GM23248 (cell line): ENCODE measurements at places on chromosomes 6 and 20.

- H3K27me3 ChIP-seq, result peaks cover 7% of the 10 kb centered on the region; the same call in 1 of the 2 replicates
- DNase-seq, result peak; percentile 75
- no peak overlapping the region for H3K27ac ChIP-seq
- H3K4me3 ChIP-seq, result peak overlapping the region; percentile 52
- peaks cover 8% of the 10 kb centered on the region for H3K4me1 ChIP-seq
Measured at GRCh38 chr20:35226884-35227681, 593 bp downstream of the MMP24 start.

- no peaks in the 10 kb centered on the region for H3K36me3 ChIP-seq
- H3K27ac ChIP-seq, result no peak overlapping the region
- H3K4me3 ChIP-seq, result no peak overlapping the region
- H3K4me1 ChIP-seq, result peaks cover 12% of the 10 kb centered on the region
- H3K27me3 ChIP-seq, result no peaks in the 10 kb centered on the region
Measured at GRCh38 chr20:49724408-49725223, 10.9 kb upstream of the B4GALT5 start.

GRCh38 chr6:148325316-148326068 is 17.1 kb upstream of the SASH1 start:
- H3K27ac ChIP-seq, result peak overlapping the region; percentile 73
- DNase-seq, result peak; percentile 42
- peaks cover 8% of the 10 kb centered on the region for H3K36me3 ChIP-seq
- no peak overlapping the region for H3K4me3 ChIP-seq
- H3K27me3 ChIP-seq, result no peaks in the 10 kb centered on the region

DNA sequence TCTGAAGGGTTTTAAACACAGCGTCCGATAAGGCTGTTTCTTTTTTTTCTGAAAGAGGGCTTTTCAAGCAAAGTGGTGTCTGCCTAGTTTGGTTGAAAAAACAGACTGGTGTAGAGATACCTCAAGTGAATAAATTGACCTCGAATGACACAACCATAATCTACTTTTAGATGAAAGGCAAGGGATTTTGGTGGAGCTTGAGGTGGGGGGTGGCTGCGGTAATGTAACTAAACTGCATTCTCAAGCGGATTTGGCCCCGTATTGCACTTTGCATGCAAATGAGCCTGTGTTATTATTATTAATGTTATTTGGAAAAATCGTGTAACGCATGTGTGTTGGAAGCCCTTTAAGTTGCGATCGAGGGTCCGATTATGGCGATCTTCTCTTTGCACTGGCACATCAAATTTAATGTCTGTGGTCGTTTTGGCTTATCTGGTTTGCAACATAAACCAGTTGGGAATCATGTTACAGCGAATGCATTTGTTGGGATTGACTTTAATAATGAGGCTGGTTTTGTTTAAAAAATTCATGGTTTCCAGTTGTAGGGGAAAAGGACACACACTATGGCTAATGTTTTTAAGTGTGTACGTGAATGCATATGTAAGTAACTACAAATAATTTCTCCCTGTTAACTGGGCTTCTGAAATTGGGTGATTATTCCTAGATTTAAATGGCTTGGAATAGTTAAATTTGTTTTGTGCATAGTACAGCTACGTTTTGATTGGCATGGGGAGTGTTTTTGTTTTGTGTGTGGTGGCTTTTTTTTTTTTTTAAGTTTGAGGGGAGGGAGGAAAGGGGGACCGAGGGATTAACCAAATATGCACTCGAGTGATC is 1.0 kb downstream of the JARID2 start:
- H3K36me3 ChIP-seq, result no peaks in the 10 kb centered on the region
- peak; percentile 53 for DNase-seq
- H3K27me3 ChIP-seq, result no peaks in the 10 kb centered on the region
- H3K4me1 ChIP-seq, result peaks cover 13% of the 10 kb centered on the region

GRCh38 chr6:9186148-9186547 is 750.8 kb upstream of the SLC35B3 start:
- no peak for DNase-seq
- no peaks in the 10 kb centered on the region for H3K27me3 ChIP-seq
- H3K36me3 ChIP-seq, result no peaks in the 10 kb centered on the region

DNA sequence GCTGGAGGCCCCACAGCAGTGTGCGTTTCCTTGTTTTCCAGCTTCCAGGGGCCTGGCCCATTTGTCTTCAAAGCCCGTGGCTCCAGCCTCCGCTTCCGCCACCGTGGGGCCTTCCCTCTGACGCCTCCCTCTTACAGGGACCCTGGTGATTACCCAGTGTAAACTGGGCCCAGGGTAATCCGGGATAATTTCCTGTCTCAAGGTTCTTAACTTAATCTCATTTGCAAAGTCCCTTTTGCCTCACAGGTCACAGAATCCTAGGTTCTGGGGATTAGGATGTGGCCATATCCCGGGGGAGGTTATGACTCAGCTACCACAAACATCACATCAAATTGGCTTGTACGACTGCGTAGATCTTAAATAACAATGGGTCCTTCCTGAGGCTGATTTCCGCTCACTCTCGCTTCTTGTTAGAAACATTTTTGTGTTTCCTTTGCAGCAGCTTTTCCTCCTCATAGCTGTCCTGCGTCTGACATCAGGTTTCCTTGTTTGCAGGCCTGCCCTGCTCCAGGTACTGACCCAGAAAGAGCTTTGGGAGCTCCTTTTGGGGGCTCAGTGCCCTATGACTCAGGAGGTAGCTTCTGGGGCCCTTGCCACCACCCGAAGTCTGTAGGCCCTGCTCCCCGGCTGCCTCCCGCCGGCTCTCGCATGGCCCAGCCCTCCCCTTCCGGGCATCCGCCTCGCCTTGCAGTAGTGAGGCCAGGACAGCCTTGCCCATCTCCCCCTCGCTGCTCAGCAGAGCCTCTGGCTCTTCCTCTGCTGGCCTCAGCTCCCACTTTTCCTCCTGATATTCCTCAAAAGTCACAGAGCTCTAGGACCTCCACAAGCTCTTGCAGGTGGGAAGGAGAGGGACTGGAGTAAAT is 100.5 kb downstream of the ERMARD start:
- no peaks in the 10 kb centered on the region for H3K36me3 ChIP-seq
- H3K4me3 ChIP-seq, result no peak overlapping the region
- no peak overlapping the region for H3K27ac ChIP-seq
- no peaks in the 10 kb centered on the region for H3K4me1 ChIP-seq
- no peak for DNase-seq

GRCh38 chr6:134172706-134173365 is 120.4 kb upstream of the SLC2A12 start:
- peaks cover 41% of the 10 kb centered on the region for H3K4me1 ChIP-seq
- DNase-seq, result peak; percentile 17
- peaks cover 54% of the 10 kb centered on the region for H3K36me3 ChIP-seq
- H3K4me3 ChIP-seq, result peak overlapping the region; percentile 99

DNA sequence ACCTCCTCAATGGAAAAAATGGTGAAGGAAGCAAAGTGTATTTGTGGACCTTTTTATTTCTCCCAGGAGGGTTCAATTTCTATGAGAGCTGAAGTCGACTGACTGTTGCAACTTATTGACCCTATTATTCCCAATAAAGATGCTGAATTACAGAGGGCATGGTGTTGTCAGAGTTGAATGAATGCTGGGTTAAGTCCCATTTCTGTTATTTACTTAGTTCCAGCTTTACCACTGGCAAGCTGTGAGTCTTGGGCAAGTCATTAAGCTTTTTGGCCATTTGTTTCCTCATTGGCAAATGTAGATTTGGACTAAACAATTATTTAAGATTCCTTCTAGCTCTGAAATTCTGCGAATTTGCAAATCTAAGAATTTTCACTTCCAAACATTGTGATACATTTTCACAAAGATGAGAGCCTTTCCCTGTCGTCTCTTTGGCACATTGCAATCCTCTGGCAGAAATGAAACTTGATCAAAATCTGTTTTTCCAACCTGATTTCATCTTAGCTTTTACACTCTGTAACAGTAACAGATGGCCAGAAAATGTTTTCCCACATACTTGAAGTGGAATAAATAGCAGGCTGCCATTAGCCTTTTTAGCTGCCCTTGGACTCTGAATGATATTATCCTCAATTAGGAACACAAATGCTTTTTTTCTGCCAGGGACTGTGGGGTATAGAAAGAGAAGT is 21.3 kb downstream of the BLTP3A start:
- no peak overlapping the region for H3K27ac ChIP-seq
- H3K4me1 ChIP-seq, result no peaks in the 10 kb centered on the region
- no peaks in the 10 kb centered on the region for H3K36me3 ChIP-seq
- no peaks in the 10 kb centered on the region for H3K27me3 ChIP-seq

DNA sequence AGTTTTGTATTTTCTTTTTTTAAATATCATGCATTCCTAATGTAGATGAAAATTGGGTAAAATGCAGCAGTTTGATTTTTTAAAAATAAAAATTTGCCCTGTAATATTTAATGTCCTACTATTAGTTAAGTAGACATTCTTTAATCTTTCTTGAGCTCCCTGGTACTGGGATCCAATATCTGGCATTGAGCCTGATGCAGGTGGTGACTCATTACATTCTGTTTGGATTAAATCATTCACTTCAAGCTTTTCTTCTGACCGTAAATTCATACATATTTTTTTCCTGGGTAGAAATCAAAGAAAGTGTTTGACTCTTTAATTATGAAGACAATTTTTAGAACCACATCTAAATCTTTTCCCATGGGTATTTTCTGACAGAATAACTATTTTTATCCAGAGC is 768.8 kb upstream of the SLC35B3 start:
- no peaks in the 10 kb centered on the region for H3K27me3 ChIP-seq
- H3K36me3 ChIP-seq, result no peaks in the 10 kb centered on the region
- H3K27ac ChIP-seq, result no peak overlapping the region
- no peak overlapping the region for H3K4me3 ChIP-seq

DNA sequence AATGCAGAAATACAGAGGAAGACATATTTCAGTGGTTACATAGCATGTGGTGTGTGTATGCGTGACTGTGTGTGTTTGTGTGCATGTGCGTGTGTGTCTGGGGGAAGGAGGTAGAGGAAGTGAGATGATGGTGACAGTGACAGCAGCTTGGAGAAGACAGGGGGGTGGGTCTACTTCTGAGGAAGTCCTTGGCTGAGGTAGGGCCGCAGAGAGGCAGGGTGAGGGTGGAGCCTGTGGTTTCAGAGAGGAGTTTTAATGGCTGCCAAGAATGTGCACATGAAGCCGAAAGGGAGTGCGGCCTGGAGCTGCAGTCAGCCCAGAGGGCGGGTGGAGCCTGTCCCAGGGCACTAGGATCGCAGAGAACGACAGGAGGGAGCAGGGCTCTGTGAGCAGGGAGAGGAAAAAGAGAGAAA is 22.7 kb upstream of the RNF24 start:
- peaks cover 27% of the 10 kb centered on the region for H3K4me1 ChIP-seq
- no peaks in the 10 kb centered on the region for H3K27me3 ChIP-seq
- no peak overlapping the region for H3K4me3 ChIP-seq
- DNase-seq, result peak; percentile 87
- H3K36me3 ChIP-seq, result no peaks in the 10 kb centered on the region

- DNase-seq, result no peak
- no peaks in the 10 kb centered on the region for H3K27me3 ChIP-seq
- peaks cover 30% of the 10 kb centered on the region for H3K36me3 ChIP-seq
- no peak overlapping the region for H3K4me3 ChIP-seq
Measured at GRCh38 chr6:49430866-49431265, 32.2 kb downstream of the MMUT start.

GRCh38 chr6:163748886-163749285 is 334.4 kb downstream of the QKI start:
- no peak for DNase-seq
- H3K27ac ChIP-seq, result no peak overlapping the region
- no peaks in the 10 kb centered on the region for H3K36me3 ChIP-seq
- no peaks in the 10 kb centered on the region; the same call in 1 of the 2 replicates for H3K27me3 ChIP-seq
- no peak overlapping the region for H3K4me3 ChIP-seq

DNA sequence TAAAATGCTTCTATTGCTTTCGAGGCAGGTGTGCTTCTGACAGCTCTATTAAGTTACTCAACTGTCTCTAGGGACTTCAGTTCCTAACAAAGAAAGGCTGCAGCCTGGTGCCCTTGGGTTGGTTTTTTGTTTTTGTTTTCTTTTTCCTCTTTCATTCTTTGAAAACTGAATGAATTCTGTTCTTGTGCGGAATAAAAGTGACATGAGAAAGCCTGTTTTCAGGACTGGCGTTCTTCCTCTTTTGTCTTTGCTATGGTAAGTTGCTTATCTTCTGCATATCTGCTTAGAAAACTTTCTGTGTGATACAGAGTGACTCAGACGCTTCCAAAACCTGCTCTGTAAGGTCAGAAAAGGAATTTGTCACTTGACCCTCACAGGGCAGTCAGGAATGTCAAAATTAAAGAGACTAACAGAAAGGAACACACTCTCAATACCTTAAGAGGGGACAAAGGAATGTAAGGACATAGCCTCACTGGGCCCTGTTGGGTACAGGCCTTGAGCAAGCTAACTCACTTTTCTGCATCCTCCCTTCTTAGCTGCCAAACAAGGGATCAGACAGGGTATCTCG is 56.2 kb upstream of the NHSL1 start:
- H3K4me1 ChIP-seq, result no peaks in the 10 kb centered on the region
- DNase-seq, result no peak
- H3K4me3 ChIP-seq, result no peak overlapping the region

- DNase-seq, result no peak
- no peak overlapping the region for H3K4me3 ChIP-seq
- H3K27ac ChIP-seq, result no peak overlapping the region
- H3K27me3 ChIP-seq, result no peaks in the 10 kb centered on the region
Measured at GRCh38 chr6:74840953-74841352, 364.9 kb downstream of the COL12A1 start.

DNA sequence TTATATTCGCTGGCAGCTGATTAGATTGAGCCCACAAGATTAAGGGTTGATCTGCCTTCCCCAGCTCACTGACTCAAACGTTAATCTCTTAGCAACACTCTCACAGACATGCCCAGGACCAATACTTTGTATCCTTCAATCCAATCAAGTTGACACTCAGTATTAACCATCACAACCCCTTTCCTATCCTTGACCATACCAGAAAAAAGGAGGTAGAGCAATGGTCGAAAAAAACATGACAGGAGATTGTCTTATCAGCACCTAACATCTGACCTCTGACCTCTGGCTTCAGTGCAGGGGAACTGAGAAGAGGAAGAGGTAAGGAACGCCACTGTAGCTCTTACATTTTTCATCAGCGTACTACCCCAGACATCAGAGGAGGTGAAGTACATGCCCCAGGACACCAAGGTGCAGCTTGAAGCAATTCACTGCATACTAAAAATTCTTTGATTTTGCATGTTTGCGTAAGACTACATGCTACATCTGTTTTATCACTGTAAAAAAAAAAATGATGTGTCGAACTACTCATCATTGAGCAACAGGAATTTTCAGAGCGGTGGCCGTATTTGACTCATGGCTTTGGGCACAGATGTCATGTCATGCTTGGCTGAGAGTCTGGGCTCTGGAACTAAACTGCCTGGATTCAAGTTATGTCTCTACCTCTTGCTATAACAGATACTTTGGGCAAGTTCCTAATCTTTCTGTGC is 188.0 kb upstream of the TAB2 start:
- H3K27ac ChIP-seq, result peak overlapping the region; percentile 31; the same call in 1 of the 2 replicates
- H3K4me3 ChIP-seq, result no peak overlapping the region
- no peaks in the 10 kb centered on the region for H3K27me3 ChIP-seq
- peak; percentile 92 for DNase-seq

DNA sequence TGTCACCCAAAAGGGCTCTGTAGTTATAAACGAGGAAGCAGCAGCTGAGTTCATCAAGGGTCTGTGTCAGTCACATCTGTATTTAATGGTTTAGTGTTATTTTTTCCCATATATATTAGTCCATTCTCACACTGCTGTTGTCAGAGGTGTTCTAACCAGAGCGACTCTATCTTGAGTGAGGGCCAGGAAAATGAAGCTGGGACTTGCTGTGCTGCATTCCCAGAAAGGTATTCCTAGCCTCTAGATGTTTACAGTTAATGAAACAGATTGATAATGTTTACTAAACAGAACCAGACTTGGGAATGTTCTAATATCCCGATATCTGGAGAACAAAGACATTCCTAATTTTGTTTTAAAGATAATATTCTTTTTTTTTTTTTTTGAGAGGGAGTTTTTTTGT is 48.0 kb upstream of the SEC63 start:
- no peaks in the 10 kb centered on the region for H3K4me1 ChIP-seq
- H3K36me3 ChIP-seq, result no peaks in the 10 kb centered on the region
- no peak overlapping the region for H3K4me3 ChIP-seq
- no peak overlapping the region for H3K27ac ChIP-seq
- H3K27me3 ChIP-seq, result no peaks in the 10 kb centered on the region
- DNase-seq, result no peak
